ENCODE measurements at places on chromosomes 7 and 10.

- DNase-seq: no peak
These were observed 215.3 kb upstream of the RHOBTB1 start for GRCh38 chr10:61159253-61159652.

GRCh38 chr7:44287488-44288380 lies 37.7 kb downstream of the CAMK2B start:
- DNase-seq: no peak

- no peak for DNase-seq
These were observed 112.5 kb upstream of the ANKRD1 start for GRCh38 chr10:91033324-91033950.

DNA sequence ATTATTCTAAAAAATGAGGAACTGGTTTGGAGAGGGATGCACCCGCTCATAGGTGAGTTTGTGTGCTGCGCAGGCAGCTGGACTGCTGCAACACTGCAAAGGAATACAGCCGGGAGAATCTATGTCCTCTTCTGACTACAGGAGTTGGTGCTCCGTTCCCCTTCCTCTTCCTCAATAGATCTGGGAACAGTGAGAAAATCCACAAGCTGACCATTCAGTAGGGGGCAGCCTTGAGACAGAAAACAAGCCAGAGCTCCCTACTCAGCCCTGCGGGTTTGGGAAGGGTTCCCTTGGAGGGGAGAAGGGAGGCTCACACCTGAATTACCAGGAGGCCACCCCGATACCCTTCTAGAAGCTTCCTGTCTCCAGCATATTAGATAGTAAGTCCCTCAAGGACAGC lies 87.3 kb upstream of the FOXI2 start:
- DNase-seq: no peak

GRCh38 chr10:51129946-51130544 lies 55.8 kb downstream of the PRKG1 start:
- DNase-seq: no peak

- DNase-seq: no peak
These were observed 244.2 kb upstream of the FOXK1 start for GRCh38 chr7:4437916-4438315.

DNA sequence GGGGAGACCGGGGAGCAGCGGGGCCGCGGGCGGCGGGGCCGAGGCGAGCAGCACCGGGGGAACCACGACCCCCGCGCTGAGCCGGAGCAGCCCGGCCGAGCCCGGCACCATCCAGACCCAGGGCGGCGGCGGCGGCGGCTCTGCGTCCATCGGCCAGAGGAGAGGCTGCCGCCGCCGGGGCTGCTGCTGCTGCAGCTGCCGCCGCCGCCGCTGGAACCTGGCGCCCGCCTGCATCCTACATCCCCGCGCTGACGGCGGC lies 190 bp downstream of the TCERG1L start:
- no peak for DNase-seq

DNA sequence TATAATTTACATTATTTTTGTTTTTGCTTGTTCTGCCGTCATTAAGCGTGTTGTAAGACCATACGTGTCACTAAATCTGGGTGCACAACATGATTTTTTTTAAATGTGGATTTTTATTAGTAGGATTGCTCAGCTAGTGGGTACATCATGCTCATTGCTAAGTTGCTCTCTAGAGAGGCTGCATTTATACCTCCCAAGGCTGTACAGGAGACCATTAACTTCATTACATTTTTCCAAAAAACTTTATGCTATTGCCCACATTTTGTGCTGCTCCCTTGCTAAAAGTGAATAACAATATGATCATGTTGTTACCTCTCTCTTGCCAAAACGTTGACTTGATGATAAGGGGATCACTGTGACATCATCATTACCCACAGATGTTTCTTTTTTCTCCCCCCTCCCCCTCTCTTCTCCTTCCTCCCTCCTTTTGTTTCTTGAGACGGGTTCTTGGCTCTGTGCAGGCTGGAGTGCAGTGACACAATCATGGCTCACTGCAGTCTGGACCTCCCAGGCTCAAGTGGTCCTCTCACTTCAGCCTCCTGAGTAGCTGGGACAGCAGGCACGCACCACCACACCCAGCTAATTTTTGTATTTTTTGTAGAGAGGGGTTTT lies 65.1 kb downstream of the BMPR1A start:
- no peak for DNase-seq

- DNase-seq: no peak
These were observed 25.5 kb upstream of the HABP2 start for GRCh38 chr10:113527211-113527906.

DNA sequence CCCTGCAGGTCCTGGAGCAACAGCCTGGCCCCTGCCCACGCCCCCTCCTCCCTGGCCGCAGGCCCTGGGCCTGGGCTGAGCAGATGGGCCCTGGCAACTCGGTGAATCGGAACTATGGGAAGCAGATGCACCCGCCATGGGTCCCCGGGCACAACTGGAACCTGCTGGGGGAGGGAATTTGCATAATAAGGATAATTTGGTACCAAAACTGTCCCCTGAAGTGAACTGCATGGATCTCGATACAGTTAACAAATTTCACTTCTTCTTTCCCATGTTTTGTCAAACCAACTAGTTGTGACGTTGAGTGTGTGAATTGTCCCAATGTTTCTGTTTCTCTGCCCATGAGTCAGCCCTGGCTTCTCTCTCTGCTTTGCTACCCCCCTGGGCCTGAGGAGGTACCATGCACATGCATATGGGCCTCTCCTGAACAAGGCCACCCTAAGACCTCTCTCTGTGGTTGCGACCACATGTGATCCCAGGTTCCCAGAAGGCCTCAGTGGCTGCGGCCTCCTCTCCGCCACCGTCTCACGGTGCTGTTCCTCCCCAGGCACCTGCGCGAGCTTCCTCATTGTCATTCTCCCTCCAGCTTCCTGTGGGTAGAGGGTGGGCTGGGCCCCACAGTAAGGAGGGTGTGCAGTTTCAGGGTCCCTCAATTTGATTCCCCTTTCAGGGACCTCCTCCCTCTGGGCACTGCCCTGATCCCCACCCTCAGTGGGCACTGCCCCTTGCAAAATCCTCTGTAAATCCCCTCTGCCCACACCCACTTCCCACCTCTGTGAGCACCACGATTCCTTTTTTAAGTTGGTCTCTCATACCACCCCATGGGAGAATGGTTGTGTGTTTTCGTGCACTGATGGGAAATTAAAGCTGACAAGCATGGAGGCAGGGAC lies 40.0 kb downstream of the FIGNL1 start:
- DNase-seq: no peak
